Stimulated activated CD4-positive, alpha-beta T cell treated with anti-CD3 and anti-CD28 coated beads, Interleukin-1b, Interleukin-23, amount 100 ng/mL, for 1 hour (primary cell): ENCODE measurements at places on chromosomes 5 and 9.

- DNase-seq, result no peak
Observed at GRCh38 chr9:110047955-110048402, 160.0 kb downstream of the C9orf152 start.

GRCh38 chr5:905139-905642 lies 12.5 kb downstream of the TRIP13 start:
- DNase-seq, result no peak

DNA sequence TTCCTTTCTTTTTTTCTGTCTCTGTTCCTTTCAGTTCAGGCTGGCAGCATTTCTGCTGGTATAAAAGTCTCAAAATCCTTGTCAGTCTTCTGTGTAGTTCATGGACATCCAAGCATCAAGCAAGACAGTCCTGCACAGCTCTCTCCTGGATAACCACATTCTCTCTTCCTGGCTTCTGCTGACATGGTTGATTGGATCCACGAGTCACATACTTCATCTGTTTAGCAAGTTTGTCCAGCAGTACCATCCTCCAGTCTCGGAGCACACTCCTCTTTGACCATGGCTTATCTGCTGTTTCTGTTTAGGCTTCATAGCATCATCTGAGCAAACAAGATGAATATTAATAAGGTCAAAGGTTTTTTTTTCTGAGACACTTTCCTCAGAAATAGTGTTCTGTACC lies 220.8 kb downstream of the KDM4C start:
- DNase-seq, result no peak

DNA sequence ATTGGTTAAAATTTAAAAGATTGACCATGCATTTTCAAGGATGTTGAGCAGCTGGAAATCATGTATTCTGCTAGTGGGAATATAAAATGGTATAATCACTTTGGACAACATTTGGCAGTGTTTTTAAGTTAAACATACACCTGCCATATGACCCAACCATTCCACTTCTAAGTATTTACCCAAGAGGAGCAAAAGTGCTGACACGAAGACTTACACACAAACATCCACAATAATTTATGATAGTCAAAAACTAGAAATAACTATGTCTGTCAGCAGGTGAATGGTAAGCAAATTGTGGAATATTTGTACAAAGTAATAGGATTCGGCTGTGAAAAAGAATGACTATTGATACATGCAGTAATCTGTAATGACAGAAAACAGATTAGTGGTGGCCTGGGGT lies 30.7 kb upstream of the SRP19 start:
- DNase-seq, result no peak

GRCh38 chr5:150135557-150136304 lies 19.9 kb downstream of the PDGFRB start:
- no peak for DNase-seq

DNA sequence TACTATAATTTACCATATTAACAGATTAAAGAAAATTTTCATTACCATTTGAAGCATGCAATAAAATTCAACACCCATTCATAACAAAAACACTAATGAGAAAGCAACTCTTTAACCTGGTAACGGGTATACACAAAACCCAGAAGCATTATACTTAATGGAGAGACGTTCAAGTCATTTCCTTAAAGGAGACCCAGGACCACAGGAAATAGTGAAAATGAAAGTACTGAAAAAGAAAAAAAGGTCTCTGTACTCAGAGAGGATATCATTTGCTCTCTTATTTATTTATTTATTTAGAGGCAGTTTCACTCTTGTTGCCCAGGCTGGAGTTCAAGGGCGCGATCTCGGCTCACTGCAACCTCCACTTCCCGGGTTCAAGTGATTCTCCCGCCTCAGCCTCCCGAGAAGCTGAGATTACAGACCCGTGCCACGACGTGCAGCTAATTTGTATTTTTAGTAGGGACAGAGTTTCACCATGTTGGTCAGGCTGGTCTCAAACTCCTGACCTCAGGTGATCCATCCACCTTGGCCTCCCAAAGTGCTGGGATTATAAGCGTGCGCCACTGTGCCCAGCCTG lies 61.6 kb downstream of the SETX start:
- no peak for DNase-seq

- no peak for DNase-seq
Observed at GRCh38 chr5:23234197-23234596, 273.2 kb upstream of the PRDM9 start.

DNA sequence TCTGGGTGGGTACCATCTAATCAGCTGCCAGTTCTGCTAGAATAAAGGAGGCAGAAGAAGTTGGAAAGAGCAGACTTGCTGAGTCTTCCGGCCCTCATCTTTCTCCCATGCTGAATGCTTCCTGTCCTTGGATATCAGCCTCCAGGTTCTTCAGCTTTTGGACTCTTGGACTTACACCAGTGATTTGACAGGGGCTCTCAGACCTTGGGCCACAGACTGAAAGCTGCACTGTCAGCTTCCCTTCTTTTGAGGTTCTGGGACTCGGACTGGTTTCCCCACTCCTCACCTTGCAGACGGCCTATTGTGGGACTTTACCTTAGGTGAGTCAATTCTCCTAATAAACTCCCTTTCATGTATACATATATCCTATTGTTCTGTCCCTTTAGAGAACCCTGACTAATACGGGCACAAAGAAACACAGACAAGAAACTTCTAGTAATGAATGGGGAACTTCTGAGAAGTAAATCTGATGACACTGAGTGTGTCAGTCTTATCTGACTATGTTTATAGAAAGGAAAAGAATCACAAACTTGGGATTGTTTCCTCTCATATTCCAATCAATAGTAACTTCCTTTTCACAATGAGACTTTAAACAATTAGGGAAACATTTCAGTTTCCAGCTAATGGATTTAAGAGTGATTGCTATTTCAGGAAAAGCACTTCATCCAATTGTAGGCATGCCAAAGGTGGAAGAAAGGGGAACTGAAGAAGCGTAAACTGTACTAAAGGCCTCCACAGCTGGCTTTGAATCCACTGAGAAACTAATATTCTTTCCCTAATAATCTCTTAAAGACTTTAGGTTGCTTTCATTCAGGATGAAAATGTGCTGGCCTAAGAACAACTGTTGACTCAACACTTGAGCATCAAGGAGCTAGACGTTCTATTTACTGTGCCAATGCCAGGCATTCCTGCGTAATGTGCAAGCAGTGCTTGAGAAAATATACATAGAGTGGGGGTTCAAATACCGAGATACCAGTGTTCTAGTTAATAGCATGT lies 127.9 kb upstream of the PTGER4 start:
- DNase-seq, result no peak

DNA sequence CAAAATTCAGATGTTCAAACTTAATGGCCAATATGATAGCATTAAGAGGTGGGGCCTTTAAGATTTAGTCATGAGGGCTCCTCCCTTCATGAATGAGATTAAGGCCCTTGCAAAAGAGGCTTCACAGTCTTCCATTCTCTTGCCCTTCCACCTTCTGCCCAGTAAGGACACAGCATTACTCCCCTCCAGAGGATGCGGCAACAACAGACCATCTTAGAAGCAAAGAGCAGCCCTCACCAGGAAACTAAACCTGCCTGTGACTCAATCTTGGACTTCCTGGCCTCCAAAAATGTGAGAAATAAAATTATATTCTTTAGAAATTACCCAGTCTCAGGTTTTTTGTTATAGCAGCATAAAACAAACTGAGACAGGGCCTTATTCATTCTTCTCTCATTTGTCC lies 8.2 kb downstream of the AP3B1 start:
- no peak for DNase-seq

GRCh38 chr5:81553567-81554212 lies 159.8 kb upstream of the ACOT12 start:
- no peak for DNase-seq

- DNase-seq, result no peak
Observed at GRCh38 chr5:107957051-107957450, 286.3 kb upstream of the EFNA5 start.

DNA sequence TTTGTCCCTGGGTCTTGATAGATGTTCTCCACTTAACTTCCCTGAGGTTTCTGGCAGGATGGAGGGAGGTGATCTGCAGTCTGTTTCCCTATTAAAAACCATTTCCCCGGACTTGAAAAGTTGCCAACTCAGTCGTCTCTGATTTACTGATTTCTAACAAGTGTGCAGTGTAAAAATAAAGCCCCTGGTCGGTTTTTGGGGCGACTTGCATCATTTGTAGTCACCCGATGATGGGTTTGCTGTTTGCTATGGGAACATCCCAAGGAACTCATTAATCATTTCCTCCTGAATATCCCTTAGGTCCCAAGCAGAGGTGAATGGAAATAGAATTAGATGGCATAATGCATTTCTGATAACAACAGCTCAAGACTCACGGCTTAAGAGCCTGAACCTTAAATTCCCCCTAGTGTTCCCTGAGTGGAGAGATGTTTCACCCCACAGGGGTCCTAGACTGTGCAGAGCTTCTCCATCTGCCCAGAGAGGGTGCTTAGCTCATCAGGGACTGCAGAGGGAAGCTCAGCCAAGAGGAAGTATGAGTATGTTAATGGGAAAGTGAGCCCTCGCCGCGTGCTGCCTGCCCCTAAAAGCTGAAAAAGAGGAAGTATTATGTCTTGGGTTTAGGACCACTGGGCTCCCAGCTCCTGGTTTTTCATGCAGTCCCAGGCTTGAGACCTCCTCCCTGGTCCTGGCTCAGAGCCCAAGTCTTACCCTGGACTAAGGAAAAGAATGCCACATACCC lies 115.1 kb upstream of the DAP start:
- DNase-seq, result no peak

GRCh38 chr5:17196697-17197096 lies 20.7 kb upstream of the BASP1 start:
- DNase-seq, result no peak

GRCh38 chr5:141875795-141876627 lies 2.2 kb downstream of the PCDH1 start:
- no peak for DNase-seq

- no peak for DNase-seq
Observed at GRCh38 chr5:567664-568060, 43.4 kb upstream of the SLC9A3 start.

DNA sequence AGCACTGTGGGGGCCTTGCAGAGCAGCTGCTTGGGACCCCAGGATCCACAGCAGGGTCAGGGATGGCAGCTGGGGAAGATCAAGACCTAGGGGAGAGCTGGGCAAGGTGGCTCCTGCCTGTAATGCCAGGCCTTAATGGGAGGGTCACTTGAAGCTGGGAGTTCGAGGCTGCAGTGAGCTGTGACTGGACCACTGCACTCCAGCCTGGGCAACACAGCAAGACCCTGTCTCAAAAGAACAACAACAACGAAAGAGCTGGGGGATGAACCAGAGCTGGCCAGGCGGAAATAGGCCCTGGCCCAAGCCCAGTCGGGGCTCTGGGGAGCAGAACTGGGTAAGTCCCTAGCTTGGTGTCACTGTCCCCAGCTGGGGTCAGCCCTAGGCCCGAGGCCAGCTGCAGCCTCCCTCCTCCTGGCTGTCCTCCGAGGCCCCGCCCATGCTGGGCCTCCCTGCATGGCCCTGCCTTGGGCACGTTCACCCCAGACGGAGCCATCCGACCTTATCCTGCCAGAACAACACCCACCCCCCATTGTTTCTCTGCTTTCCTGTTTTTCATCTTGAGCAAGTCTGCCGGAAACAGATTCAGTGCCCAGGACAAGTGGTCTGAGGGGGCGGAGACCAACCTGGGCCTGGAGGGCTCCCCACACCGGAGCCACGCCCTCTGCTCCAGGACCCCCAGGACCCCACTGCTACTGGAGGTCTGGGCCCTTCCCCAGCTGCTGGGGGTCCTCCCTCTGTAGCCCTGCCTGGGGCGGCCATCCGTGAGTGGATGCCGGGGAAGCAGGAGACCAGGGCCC lies 1.9 kb downstream of the DIPK1B start:
- no peak for DNase-seq

- DNase-seq, result no peak
Observed at GRCh38 chr9:23571414-23572104, 254.5 kb downstream of the ELAVL2 start.

DNA sequence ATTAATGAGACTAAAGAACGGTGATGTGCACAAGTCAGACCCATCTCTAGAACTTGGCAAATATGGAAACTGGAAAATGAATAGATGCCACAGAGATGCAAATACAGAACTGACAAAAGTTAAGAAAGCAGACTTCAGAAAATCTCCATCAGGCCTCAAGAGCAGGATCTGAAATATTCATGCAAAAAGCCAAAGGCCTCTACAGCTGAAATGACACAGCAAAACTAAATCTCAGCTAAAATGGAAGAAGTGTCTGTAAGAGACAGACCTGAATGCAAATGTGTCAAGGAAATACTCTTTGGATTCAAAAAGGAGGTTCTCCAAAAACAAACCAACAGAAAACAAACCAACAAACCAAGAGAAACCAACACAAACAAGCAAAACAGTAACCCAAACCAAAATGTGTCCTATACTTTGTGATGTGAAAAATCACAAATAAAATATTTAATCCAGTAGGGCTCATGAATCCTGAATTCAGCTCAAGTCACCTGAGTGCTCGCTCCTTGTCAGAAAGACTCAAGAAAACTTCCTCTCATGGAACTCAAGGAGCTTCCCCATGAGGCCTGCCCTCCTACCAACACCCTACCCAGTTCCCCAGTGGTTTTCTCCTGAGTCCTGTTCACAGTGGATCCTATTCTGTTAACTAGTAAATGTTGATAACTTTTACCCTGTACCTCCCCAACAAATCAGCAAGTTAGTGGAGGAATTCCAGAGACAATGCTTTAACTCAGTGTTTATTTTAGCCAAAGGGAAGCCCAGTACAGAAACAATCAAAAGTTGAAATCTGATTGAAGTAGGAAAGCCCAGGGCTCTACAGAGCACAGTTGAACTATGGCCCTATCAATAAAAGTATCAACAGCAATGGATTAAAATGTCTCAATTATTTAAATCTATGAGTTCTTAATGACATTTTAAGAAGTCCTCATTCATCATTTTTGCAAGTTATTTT lies 14.6 kb downstream of the MRPS27 start:
- DNase-seq, result no peak

- DNase-seq, result no peak
Observed at GRCh38 chr5:153903321-153903720, 135.4 kb downstream of the FAM114A2 start.

GRCh38 chr5:72282878-72283277 lies 37.2 kb downstream of the MRPS27 start:
- DNase-seq, result no peak

DNA sequence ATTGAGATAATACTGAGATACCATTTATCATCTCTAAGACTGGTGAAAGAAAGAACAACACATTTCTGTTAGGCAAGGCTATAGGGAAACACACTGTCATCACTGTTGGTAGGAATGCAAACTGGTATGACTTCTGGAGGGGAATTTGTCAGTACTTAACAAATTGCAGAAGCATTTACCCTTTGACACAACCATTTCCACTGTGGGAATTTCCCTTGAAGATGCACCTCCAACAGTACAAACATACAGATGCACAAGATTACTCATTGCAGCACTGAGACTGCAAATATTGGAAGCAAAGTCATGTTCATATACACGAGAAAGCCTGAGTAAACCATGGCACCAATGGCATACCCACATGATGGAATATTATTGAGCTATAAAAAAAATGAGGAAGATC lies 17.6 kb downstream of the GM2A start:
- DNase-seq, result no peak

- DNase-seq, result no peak
Observed at GRCh38 chr5:163496286-163496685, 9.1 kb upstream of the MAT2B start.

GRCh38 chr9:83570359-83570758 lies 32.2 kb upstream of the FRMD3 start:
- DNase-seq, result no peak

GRCh38 chr5:74579215-74579614 lies 61.3 kb downstream of the ENC1 start:
- DNase-seq, result no peak
